ENCODE measurements at places on chromosomes 7 and 10.

GRCh38 chr10:132354356-132355094 lies 22.5 kb downstream of the LRRC27 start:
- no peak for DNase-seq

DNA sequence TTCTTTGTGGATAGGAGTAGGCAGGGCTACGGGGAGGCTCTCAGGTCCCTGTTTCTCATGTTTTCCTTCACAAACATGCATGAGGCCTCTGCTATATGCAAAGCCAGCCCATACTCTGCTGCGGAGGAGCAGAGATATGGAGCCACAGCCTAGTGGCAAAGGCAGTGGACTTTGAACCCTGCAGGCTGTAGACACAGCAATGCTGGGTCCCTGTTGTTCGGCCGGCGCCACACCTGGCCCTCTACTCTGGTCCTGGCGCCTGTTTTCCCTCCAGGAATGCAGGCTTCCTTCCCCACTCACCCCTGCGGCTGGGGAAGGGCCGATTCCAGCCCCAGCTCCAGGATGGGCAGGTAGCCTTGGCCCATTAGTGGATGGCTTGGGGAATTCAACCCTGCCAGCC lies 11.5 kb downstream of the CLRN3 start:
- no peak for DNase-seq

- no peak for DNase-seq
Observed at GRCh38 chr7:18900236-18900635, 217.2 kb downstream of the TWIST1 start.

DNA sequence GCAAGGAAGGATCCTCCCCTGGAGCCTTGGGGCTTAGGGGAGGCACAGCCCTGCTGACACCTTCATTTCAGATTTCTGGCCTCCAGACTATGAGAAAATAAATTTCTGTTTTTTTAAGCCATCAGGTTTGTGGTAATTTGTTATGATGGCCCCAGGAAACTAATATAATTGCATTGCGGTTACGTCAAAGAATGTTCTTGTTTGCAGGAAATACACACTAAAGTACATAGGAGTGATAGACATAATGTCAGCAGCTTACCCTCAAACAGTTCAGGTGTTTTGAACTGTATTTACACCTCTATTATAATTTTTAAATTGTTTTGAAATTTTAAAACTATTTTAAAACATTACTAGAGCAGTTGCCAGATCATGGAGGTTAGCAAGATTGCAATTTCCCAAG lies 12.6 kb upstream of the FHIP2A start:
- DNase-seq = no peak
